ENCODE measurements at places on chromosomes 7 and 10. TPM values are rescaled to one million over a fixed set of nuclear protein-coding genes. Genes with fewer than 3 reads are reported as not detected.
A peak's percentile ranks its signal among the peaks of the same experiment; 100 is the strongest.

- DNase-seq = no peak
Measured at GRCh38 chr10:103731609-103732270, 123.6 kb downstream of the SH3PXD2A start.

- DNase-seq = no peak
Measured at GRCh38 chr7:157490465-157490912, 153.7 kb downstream of the DNAJB6 start.

DNA sequence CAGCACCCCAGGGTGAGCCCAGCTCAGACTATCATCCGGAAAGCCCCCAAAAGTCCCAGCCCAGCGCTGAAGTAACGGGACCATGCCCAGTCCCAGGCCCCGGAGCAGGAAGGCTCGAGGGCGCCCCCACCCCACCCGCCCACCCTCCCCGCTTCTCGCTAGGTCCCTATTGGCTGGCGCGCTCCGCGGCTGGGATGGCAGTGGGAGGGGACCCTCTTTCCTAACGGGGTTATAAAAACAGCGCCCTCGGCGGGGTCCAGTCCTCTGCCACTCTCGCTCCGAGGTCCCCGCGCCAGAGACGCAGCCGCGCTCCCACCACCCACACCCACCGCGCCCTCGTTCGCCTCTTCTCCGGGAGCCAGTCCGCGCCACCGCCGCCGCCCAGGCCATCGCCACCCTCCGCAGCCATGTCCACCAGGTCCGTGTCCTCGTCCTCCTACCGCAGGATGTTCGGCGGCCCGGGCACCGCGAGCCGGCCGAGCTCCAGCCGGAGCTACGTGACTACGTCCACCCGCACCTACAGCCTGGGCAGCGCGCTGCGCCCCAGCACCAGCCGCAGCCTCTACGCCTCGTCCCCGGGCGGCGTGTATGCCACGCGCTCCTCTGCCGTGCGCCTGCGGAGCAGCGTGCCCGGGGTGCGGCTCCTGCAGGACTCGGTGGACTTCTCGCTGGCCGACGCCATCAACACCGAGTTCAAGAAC is 1.1 kb downstream of the VIM start:
- DNase-seq = peak; percentile 90

DNA sequence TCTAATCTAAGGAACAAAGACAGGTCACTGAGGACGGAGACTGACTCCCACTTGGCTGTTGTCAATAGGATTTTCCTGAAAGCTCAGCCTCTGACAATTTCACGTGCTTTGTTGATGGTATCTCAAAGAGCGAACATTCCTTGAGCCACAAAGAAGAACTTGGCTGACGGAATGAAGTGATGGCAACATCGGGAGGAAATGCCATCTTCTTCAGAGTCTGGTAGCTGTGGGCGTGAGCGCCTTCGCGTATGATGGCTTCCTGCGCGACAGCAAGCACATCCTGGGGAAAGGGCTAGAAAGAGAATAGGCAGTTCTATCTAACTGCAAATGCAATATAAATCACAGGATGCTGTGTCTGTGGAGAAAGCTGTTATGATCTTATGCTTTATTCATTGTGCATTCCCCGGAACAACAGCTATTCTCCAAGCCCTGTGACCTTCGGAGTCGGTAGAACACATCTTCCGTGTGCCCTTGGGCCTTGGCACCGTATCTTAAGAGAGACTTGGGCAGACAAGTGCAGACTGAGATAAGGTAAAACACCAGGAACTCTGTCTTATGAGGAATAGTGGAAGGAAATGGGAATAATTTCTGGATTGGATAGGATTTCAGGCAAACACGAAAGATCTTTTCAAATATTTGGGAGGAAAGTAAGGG is 19.6 kb upstream of the GTPBP4 start:
- DNase-seq = no peak

Gene TMEM176B
- not detected for total RNA-seq

Gene POMZP3
- 9.8 TPM for total RNA-seq

Gene KLF14
- not detected for total RNA-seq

Gene PNLIP
- not detected for total RNA-seq

Gene ALDH18A1
- total RNA-seq = 88.9 TPM
